Fibroblast of skin of left biceps (primary cell): ENCODE measurements at places on chromosomes 3 and 15.

DNA sequence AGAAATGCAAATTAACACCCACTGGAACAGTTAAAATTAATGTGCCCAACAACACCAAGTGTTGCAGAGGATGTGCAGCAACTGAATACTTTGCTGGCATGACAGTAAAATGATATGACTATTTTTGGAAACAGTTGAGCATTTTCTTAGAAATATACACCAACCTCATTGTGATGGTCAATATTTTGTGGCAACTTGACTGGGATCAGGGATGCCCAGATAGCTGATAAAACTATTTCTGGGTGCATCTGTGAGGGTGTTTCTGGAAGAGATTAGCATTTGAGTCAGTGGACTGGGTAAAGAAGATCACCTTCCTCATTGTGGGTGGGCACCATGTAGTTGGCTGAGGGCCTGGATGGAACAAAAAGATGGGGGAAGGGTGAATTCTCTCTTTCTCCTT, 57.9 kb downstream of the RPLP1 start:
- no peak for DNase-seq

DNA sequence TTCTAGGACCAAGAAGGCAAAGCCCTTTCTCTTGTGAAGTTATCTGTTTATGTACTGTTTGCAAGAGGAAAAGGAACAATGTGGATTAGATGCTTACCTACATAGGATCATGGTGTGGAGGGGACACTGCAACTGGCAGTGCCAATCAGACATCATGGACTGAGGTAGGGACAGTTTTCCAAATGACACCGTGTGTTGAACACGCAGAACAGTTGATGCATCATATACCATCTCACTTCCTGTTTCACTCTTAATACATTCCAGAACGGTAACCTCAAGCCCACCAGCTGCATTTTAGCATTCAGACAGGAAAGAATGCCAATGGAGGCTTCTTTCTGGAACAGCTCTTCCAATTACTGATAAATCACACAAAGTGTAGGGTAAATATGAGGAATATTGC, 397.7 kb upstream of the LMCD1 start:
- DNase-seq, result no peak

GRCh38 chr3:136818769-136819391, at the start of gene SLC35G2:
Gene SLC35G2, plus strand, starts transcription at chr3:136819126. Its CDS starts 35,335 bp downstream, at chr3:136854461.
- DNase-seq, result no peak

- no peak for DNase-seq
These were observed 936.1 kb downstream of the PLOD2 start for GRCh38 chr3:145224886-145225285.

- no peak for DNase-seq
These were observed at the start of gene DGKG for GRCh38 chr3:186361762-186362536. Gene DGKG, minus strand, starts transcription at chr3:186362234. Its CDS starts 41,775 bp downstream, at chr3:186320459.
